ENCODE measurements at places on chromosomes 2 and 18. TPM values are rescaled to one million over a fixed set of nuclear protein-coding genes. Genes with fewer than 3 reads are reported as not detected.

TUBA4B gene
- total RNA-seq, result not detected

DSG1 gene
- total RNA-seq, result not detected

DSC3 gene
- not detected for total RNA-seq

DTNB gene
- total RNA-seq, result 4.6 TPM

TEKT4 gene
- total RNA-seq, result 0.17 TPM

- no peak for DNase-seq
- peaks cover 62% of the 10 kb centered on the region for H3K36me3 ChIP-seq
- H3K4me1 ChIP-seq, result peaks cover 11% of the 10 kb centered on the region
- H3K27ac ChIP-seq, result no peak overlapping the region
- no peaks in the 10 kb centered on the region for H3K27me3 ChIP-seq
These were observed 135.3 kb downstream of the ZNF236 start for GRCh38 chr18:76957384-76958355.

- no peak for DNase-seq
- H3K4me3 ChIP-seq, result no peak overlapping the region
- H3K27me3 ChIP-seq, result no peaks in the 10 kb centered on the region
- H3K4me1 ChIP-seq, result no peaks in the 10 kb centered on the region
- no peaks in the 10 kb centered on the region for H3K36me3 ChIP-seq
- no peak overlapping the region for H3K27ac ChIP-seq
These were observed 391.5 kb downstream of the IRS1 start for GRCh38 chr2:226408141-226408540.

DNA sequence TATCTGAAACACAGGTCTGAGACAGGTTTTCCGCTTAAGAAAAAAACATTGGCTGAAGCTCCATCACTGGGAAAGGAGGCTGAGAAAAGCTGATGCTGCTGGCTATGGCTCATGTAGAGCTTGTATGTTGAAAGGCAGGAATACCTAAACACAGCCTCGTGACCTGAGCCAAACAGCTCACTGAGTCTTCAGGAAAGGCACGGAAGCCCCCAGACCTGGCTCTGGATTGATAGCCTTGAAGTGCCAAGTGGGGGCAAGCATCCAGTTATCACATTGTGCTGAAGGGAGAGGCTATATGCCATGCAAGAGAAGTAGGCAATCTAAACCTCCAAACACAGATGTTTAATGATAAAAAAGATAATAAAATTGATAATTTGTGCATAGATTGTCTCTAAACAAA is 21.9 kb downstream of the CYTIP start:
- H3K27ac ChIP-seq, result no peak overlapping the region
- peaks cover 1% of the 10 kb centered on the region for H3K27me3 ChIP-seq
- no peaks in the 10 kb centered on the region for H3K36me3 ChIP-seq
- no peak for DNase-seq
- no peaks in the 10 kb centered on the region for H3K4me1 ChIP-seq
- H3K4me3 ChIP-seq, result no peak overlapping the region

GRCh38 chr18:23101861-23102432 is 33.3 kb upstream of the CABLES1 start:
- H3K36me3 ChIP-seq, result no peaks in the 10 kb centered on the region
- H3K4me3 ChIP-seq, result no peak overlapping the region
- no peak overlapping the region for H3K27ac ChIP-seq
- no peak for DNase-seq
- no peaks in the 10 kb centered on the region for H3K4me1 ChIP-seq

DNA sequence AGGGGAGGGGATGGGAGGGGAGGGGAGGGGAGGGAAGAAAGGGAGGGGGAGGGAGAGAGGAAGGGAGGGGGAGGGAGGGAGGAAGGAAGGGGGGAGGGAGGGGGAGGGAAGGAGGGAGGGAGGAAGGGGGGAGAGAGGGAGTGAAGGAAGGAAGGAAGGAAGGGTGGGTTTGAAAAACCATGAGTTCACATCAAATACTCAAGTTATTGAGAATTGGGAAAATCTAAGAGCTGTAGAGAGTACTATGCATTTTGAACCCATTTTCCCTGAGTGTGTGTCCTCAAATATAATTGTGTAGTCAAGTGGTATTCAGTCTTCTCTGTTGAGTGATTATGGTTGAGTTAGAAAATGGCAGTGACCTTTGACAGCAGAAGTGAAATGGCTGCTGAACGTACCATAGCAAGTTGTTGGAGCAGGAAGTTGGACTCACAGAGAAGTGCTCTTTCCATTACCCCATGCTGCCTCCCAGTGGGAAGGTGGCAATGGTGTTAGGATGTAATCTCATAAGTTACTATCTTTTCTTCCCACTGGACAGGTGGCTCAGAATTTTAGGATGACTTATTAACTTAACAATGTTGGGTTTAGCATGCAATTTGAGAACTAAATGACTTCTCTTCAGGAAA is 214.6 kb downstream of the SETBP1 start:
- peaks cover 28% of the 10 kb centered on the region for H3K4me1 ChIP-seq
- DNase-seq, result peak; percentile 35
- H3K27me3 ChIP-seq, result no peaks in the 10 kb centered on the region

- no peak for DNase-seq
- no peaks in the 10 kb centered on the region for H3K4me1 ChIP-seq
- no peak overlapping the region for H3K4me3 ChIP-seq
- no peaks in the 10 kb centered on the region for H3K27me3 ChIP-seq
These were observed 65.6 kb downstream of the COL5A2 start for GRCh38 chr2:189113963-189114362.

- no peak for DNase-seq
- H3K4me1 ChIP-seq, result no peaks in the 10 kb centered on the region
- no peak overlapping the region for H3K27ac ChIP-seq
- H3K4me3 ChIP-seq, result no peak overlapping the region
These were observed 847.0 kb upstream of the CRIM1 start for GRCh38 chr2:35508601-35509000.
